Diencephalon (tissue), 1 donor: ENCODE measurements at places on chromosomes 4 and X. TPM values are rescaled to one million over a fixed set of nuclear protein-coding genes. Genes with fewer than 3 reads are reported as not detected.

The ATP2B3 gene
- total RNA-seq, result 15.0 TPM

The TIMP1 gene
- 6.0 TPM for total RNA-seq

The FAM47A gene
- total RNA-seq, result not detected

The USP26 gene
- not detected for total RNA-seq

The MAGEA2 gene
- not detected for total RNA-seq

The NHS gene
- 14.8 TPM for total RNA-seq

The MSX1 gene
- total RNA-seq, result 2.1 TPM

The CYBB gene
- total RNA-seq, result 19.6 TPM

The RAI2 gene
- total RNA-seq, result 2.8 TPM

The MAP3K15 gene
- total RNA-seq, result 0.46 TPM

The TMEM31 gene
- total RNA-seq, result not detected

The CITED1 gene
- 9.7 TPM for total RNA-seq

The ARHGAP4 gene
- total RNA-seq, result 11.1 TPM

The IL3RA gene
- total RNA-seq, result 3.0 TPM

The DGAT2L6 gene
- total RNA-seq, result not detected

The SRPK3 gene
- 0.46 TPM for total RNA-seq

The ZMAT1 gene
- 8.5 TPM for total RNA-seq

The PARM1 gene
- total RNA-seq, result 35.3 TPM
